ENCODE measurements at places on chromosomes 7 and 10.

DNA sequence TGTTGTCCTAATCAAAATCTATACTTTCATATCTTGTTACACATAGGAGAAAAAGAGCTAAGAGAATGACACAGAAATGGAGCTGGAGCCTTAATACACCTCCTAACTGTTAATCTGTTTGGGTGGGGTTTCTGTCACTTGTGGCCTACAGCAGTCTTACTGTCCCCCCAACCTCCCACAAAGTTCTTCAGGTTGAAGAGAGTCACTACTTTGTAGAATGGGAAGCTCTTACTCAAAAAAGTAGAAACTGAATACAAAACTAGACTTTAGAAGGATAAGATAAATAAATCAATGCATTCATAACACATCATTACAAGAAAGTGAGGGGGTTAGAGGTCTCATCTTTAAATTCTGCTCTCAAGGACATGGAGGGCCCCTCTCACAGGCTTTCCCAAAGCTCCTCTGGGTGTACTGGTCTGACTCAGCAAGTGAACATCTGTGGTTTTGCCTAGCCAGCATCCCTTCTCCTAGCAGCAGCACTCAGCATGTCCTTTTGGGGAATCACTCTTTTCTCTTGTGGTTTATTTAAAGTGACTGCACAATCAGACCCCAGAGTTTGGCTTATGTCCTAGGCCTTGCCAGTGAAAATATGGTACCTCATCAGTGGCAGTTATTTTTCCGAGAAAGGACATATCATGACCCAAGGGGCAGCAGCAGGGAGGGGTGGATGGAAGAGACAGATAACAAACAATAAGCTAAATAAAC lies 2.0 kb upstream of the BLVRA start:
- peak; percentile 81 for DNase-seq

DNA sequence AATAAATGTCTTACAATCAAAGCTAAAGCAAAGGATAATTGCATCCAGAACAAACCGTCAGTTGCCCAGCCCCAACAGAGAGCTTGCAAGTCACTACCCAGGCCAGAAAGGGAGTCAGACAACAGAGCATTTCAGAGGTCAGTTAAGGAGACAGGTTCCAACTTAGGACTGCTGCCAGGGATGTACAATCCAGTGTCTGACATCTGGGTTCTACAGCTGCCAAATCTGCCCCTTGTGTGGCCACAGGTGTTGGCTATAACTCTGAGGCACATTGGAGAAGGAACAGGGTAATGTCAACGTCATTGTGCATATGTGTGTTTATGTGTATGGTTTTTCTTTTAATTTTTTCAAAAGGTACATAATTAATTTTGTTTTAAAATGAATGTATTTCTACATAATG lies 85.2 kb upstream of the GLCCI1 start:
- DNase-seq, result no peak

DNA sequence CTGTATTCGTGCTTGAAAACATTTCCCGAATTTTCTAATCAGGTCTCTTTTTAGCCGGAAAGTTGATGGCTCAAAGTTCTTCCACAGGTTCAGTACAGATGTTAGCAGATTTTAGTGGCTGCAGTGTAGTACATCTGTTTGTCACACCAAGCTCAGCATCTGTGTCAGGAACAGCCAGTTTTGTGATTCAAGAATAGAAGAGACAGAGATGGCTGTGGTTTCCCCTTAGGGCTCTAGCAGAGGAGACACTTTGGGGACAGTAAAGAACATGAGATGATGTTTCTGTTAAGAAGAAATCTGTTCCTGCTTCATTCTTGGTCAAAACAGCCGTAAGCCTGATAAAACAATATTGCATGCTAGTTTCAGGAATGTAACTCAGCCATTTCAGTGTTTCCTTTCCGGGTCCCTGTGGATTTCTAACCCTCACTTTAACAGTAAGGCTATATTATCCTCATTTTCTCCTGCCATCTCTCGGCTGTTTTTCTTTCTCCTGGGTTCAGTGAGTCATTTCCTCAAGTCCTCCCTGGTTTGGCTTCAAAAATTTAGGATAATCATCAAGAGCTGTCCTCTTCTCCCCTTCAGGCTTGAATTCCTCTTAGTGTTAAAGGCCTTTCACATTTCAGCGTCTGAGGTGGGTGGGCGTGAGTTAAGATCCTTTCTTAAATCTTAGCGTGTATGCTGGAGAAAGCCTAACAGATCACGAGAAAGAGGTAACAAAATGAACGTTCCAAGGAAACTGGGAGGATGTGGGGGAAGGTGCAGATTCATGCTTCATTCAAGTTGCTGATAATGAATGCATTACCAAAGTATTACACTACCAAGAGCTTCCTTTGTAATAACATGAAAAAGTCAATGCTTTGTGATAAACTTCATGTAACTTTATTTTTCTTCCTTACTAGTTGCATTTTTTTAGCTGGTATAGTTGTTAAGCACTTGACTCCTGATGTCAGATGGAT lies 37.1 kb upstream of the BICC1 start:
- peak; percentile 33 for DNase-seq

DNA sequence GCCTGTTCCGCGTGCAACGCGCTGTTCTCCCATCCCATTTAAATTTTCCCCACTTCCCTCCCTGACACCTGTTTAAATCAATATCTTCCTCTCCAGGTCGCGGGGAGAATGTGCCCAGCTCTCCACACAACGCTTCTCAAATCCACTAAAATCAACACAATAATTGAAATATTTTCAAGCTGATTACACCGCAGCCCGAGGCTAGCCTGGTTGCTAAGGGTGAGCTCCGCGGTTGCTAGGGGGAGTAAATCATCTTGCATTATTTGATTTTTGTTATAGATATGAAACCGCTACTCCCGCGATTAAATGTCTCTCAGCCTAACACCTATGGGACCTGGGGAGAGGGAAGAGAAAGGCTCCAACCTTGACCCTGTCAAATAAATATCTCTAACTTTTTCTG lies 36.2 kb downstream of the UNCX start:
- DNase-seq, result no peak

- no peak for DNase-seq
These were observed 111.6 kb upstream of the TBX20 start for GRCh38 chr7:35365523-35365922.

GRCh38 chr10:86655173-86655540 lies 810 bp downstream of the OPN4 start:
- DNase-seq, result no peak

DNA sequence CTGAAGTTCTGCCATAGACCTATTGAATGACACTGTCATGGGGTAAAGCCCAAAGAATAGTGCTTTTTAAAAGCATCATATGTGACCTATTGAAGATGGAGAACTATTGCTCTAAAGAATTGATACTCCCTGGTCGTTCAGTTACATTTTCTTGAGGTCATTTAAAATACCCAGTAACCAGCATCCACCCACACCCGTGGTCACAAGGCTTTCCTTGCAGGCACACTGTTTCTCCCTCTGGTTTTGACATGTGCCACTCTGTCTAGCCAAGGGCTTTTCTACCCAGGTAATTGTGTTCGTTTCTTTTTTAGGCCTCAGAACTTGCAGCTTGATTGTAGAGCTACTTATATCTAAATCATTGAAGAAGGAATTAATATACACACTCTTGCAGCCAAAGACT lies 68.3 kb upstream of the LYZL2 start:
- no peak for DNase-seq

DNA sequence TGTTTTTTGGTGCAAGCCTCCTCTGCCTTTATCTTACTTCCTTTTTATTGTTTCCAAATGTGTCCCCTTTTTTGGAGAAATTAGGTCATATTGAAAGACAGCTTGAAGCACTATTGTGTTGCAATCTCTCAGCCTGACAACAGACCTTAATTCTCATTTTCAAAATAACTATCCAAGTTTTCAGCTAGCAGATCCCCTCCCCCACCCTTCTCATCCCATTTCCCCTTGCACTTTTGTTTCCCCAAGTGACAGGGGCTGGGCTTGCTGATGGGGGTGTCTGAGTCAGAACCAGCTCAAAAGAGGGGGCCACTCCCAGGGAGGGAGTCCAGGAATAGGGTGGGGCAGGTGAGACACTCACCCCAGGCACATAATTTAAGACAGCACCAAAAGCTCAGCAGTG lies 75.3 kb downstream of the MKI67 start:
- DNase-seq, result no peak

GRCh38 chr7:72020311-72020710 lies 391.8 kb downstream of the CALN1 start:
- DNase-seq, result no peak

GRCh38 chr7:31027161-31027965 lies 24.7 kb upstream of the ADCYAP1R1 start:
- DNase-seq, result no peak

- DNase-seq, result peak; percentile 60
These were observed 42.3 kb upstream of the FOXI2 start for GRCh38 chr10:127694580-127695193.

- no peak for DNase-seq
These were observed 73.4 kb downstream of the GPR141 start for GRCh38 chr7:37756797-37757551.

DNA sequence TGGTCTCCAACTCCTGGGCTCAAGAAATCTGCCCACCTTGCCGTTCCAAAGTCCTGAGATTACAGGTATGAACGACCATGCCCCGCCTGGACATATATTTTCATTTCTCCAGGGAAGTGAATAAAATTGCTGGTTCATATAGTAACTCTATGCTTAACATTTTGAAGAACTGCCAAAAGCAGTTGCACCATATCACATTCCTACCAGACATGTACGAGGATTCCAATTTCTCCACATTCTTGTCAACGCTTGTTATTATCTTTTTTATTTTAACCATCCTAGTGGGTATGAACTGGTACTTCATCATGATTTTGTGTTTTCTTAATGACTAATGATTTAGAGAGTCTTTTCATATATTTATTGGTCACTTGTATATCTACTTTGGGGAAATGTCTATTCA lies 21.9 kb upstream of the CPN1 start:
- no peak for DNase-seq

DNA sequence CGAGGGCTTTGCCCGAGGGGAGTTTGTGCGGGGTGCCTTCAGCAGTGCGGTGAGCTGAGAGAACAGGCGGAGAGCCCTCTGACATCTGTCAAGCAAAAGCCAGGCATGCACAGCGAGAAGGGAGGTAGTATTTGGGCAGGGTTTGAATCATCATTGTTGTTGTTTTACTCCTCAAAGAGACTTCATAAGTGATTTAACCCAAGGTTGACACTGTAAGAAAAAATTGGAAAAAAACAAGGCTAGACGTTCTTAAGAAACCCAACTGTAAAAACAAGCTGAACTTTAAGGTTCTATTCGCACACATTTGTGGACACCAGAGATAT lies 1.3 kb downstream of the ADAM22 start:
- no peak for DNase-seq

- DNase-seq, result no peak
These were observed 1173.6 kb upstream of the SORCS1 start for GRCh38 chr10:108338146-108338545.

DNA sequence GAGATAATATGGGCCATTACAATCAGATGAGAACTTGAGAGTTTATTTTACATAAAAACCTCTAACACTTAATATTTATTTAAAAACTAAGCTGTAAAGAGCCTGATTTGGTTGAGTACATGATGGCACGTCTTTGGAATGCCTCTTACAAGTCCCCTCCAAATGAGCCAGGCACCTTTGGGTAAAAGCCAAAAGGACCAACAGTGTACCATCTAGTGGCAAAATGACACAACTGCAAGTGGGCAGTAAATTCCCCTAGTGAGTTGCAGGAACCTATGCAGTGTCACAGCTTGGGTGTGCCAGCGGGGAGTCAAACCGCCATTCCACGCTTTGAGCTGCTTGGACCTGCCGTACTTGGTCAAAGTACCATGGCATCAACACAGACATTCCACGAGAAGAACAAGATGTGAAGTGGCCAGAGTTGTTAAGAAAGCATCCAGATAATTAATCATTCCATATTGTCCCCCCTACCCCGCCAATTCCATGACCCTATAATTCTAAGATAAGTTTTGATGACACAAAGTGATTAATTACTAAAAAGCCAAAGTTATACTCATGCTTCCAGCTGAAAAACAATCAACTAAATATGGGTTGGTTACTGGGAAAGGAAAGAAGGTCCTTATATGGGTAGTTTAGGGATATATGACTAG lies 115.2 kb downstream of the SORBS1 start:
- DNase-seq, result peak; percentile 83

DNA sequence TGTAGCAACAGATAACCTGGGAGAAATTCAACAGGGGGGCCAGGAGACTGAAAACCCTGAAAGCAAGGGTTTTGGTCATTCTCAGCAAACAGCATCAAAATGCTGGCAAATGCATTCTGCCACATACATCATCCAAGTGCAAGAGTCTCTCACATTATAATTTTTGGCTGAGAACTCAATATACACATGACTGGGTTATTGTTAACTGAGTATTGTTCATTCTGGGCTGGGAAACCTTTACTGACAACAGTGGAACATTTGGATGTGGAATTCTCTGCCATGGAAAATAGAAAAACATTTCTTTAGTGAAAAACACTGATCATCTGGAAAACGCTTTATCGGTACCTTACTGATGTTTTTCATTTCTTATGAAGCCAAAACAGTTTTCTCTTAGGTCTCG lies 73.1 kb upstream of the MET start:
- DNase-seq, result no peak

DNA sequence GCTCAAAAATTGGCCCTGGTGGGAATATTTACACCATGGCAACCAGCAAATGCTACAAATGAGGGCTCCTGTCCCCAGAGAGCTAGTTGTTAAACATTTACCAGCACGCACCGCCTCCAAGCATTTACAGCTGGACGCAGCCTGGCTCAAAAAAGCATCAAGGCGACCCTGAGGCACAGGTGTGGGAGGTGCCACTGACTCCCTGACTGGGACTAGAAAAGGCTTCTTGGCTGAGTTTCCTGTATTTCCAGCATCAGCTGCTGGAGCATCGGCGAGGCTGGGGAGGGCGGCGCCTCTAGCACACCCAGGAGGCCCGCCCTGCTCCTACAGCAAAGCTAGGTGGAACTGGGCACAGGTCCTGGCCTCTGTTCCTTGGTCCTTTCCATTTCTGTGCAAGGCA lies 43.5 kb upstream of the ZRANB1 start:
- DNase-seq, result no peak

DNA sequence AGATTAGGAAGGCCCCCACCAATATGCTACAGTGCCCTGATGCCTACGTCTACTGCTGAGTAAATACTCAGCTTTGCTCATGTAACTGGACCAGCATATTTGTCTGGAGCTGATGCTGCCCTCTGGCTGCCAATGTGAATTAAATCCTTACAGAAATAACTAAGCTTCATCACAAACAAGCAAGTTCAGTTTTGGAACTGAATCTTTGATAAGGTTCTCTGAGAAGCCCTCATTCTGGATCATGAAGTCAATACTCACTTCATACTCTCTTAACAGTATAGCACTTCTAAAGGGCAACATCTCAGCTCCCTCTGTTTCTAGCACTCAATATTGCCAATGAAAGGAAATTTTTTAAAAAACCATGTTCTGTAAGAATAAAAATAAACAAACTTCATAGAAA lies 246.7 kb downstream of the ETV1 start:
- peak; percentile 25 for DNase-seq

GRCh38 chr7:121167971-121168370 lies 160.8 kb upstream of the WNT16 start:
- no peak for DNase-seq

Data from urothelium cell line (cell line).